ENCODE measurements at places on chromosomes 1 and 21.
A peak's percentile ranks its signal among the peaks of the same experiment; 100 is the strongest.

GRCh38 chr1:63023171-63023570 is 239.2 kb downstream of the ATG4C start:
- H3K27me3 ChIP-seq, result no peaks in the 10 kb centered on the region
- no peaks in the 10 kb centered on the region for H3K4me1 ChIP-seq
- H3K4me3 ChIP-seq, result no peak overlapping the region
- no peaks in the 10 kb centered on the region for H3K36me3 ChIP-seq
- H3K27ac ChIP-seq, result no peak overlapping the region
- DNase-seq, result no peak

- H3K27ac ChIP-seq, result no peak overlapping the region
- DNase-seq, result no peak
- peaks cover 71% of the 10 kb centered on the region for H3K4me1 ChIP-seq
- no peak overlapping the region for H3K4me3 ChIP-seq
- peaks cover 5% of the 10 kb centered on the region for H3K36me3 ChIP-seq
- H3K27me3 ChIP-seq, result no peaks in the 10 kb centered on the region
Observed at GRCh38 chr1:168504064-168504837, 39.5 kb downstream of the XCL2 start.

- H3K4me1 ChIP-seq, result peaks cover 4% of the 10 kb centered on the region
- no peak overlapping the region for H3K4me3 ChIP-seq
- H3K27me3 ChIP-seq, result peaks cover 31% of the 10 kb centered on the region
- no peaks in the 10 kb centered on the region for H3K36me3 ChIP-seq
Observed at GRCh38 chr1:31531177-31531999, 44.9 kb upstream of the TINAGL1 start.

- peaks cover 2% of the 10 kb centered on the region for H3K4me1 ChIP-seq
- no peak overlapping the region for H3K27ac ChIP-seq
Observed at GRCh38 chr1:31596737-31597097, 20.4 kb downstream of the TINAGL1 start.

GRCh38 chr1:83978056-83978455 is 20.9 kb downstream of the TTLL7 start:
- no peak for DNase-seq
- H3K36me3 ChIP-seq, result no peaks in the 10 kb centered on the region
- peaks cover 2% of the 10 kb centered on the region for H3K27me3 ChIP-seq
- H3K4me3 ChIP-seq, result no peak overlapping the region
- H3K4me1 ChIP-seq, result no peaks in the 10 kb centered on the region
- no peak overlapping the region for H3K27ac ChIP-seq

- peak overlapping the region; percentile 79 for H3K27ac ChIP-seq
- H3K36me3 ChIP-seq, result peaks cover 15% of the 10 kb centered on the region
- H3K4me3 ChIP-seq, result peak overlapping the region; percentile 87
- H3K4me1 ChIP-seq, result peaks cover 37% of the 10 kb centered on the region
Observed at GRCh38 chr1:184755226-184756065, 788 bp upstream of the EDEM3 start.

DNA sequence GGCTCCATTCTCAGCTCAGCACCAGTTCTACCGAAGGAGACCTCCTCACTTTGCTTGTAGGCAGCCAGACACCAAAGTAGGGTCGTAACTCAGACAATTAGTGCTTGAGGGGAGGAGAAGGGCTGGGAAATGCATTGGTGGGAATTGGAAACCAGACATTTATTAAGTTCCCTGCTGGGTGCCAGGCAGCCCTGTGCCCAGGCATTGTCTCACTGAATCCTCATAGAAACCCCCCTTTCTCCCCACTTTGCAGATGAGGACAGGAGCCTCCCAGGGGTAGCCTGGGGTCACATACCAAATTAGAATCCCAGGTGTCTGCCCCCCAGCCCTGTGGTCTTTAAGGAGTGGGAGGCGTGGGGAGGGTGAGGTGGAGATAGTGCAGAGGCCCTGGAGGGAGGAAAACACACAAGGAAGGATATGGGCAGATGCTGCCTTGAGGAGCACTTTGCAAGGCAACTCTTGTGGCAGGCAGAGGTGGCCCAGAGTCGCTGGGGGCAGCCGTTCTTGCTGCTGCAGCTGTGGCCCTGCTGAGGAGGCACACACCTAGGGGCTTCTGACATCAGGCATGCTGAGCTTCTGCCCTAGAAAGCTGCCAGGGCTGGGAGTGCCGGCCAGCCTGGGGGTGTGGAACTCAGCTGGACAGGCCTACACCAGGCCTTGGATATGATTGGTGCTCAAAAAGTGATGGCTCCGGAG is 29.4 kb downstream of the CDK18 start:
- no peak overlapping the region for H3K4me3 ChIP-seq
- DNase-seq, result no peak
- no peaks in the 10 kb centered on the region for H3K36me3 ChIP-seq
- H3K27me3 ChIP-seq, result peaks cover 11% of the 10 kb centered on the region
- peaks cover 10% of the 10 kb centered on the region for H3K4me1 ChIP-seq

DNA sequence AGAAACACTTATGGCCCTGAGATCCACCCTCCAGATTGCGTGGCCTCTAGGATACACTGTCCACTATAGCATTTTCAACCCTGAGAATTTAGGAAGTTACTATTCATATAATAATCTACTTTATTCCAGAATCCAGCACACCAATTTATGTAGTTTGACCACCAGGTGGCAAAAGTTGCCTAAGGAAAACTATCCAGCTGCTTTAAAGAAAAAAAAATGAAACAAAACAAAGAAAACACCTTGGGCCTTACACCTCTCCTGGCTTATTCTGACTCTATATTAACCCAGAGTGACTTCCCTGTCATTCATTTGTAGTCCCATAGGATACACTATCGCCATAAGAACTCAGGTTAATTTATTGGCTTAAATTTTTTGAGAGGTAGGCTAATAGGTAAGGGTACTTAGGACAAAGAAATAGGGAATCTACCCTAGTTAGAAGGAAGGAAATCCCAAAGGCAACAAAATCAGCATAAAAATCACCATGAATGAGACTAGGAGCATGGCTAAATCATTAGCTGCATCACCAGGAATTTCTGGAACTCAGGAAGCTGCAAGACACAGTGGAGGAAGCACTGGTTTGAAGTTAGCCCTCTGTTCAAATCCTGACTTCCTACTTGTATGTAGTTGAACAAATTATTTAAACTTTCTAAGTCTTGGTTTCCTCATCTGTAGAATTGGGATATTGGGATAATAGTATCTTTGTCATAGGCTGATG is 107.5 kb downstream of the SPAG17 start:
- no peaks in the 10 kb centered on the region for H3K36me3 ChIP-seq
- DNase-seq, result no peak
- H3K4me1 ChIP-seq, result peaks cover 8% of the 10 kb centered on the region
- peaks cover 13% of the 10 kb centered on the region for H3K27me3 ChIP-seq
- H3K4me3 ChIP-seq, result no peak overlapping the region

GRCh38 chr21:17797967-17798366 is 21.2 kb downstream of the C21orf91 start:
- peaks cover 41% of the 10 kb centered on the region for H3K4me1 ChIP-seq
- no peak for DNase-seq
- peaks cover 68% of the 10 kb centered on the region for H3K36me3 ChIP-seq
- H3K27me3 ChIP-seq, result no peaks in the 10 kb centered on the region

DNA sequence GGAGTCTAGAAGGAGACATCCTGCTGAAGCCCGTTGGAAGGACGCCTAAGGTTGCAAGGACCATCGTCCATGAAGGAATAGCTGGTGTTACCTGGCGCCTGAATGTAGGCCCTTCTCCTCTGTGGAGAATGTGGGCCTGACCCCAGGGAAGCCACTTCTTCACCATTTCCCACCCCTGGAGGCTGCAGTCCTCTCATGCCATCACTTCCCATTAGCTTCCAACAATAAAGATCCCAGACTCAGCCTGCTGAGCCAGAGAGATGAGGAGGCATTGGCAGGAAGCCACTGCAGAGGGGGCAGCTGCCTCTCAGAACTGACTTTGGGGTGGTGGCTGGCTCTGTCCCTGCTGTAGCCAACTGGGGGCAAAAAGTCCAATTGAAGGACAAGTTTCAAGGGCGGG is 21.3 kb upstream of the KCNE2 start:
- no peak overlapping the region for H3K27ac ChIP-seq
- no peak overlapping the region for H3K4me3 ChIP-seq
- peaks cover 20% of the 10 kb centered on the region for H3K4me1 ChIP-seq
- no peak for DNase-seq
- no peaks in the 10 kb centered on the region for H3K36me3 ChIP-seq
- H3K27me3 ChIP-seq, result peaks cover 3% of the 10 kb centered on the region

DNA sequence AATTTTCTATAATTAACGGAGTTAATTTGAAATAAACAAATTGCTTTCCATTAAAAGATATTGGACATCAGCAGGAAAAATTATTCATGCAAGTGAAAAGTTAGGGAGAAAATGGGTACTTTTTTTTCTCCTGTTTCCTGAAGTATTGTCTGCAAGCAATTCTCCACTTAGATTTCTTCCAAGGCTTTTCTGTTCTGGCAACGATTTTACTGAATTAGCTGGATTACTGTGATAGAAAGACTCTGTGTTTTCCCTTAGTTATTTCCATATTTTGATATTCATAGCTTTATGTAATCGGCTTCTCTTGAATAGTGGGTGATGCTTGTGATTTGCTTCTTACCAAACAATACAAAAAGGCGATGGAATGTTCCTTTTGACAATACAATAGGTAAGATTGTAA is 1333.9 kb downstream of the AMY1C start:
- no peaks in the 10 kb centered on the region for H3K36me3 ChIP-seq
- no peak for DNase-seq
- no peak overlapping the region for H3K4me3 ChIP-seq
- no peak overlapping the region for H3K27ac ChIP-seq
- no peaks in the 10 kb centered on the region for H3K27me3 ChIP-seq
- no peaks in the 10 kb centered on the region for H3K4me1 ChIP-seq

DNA sequence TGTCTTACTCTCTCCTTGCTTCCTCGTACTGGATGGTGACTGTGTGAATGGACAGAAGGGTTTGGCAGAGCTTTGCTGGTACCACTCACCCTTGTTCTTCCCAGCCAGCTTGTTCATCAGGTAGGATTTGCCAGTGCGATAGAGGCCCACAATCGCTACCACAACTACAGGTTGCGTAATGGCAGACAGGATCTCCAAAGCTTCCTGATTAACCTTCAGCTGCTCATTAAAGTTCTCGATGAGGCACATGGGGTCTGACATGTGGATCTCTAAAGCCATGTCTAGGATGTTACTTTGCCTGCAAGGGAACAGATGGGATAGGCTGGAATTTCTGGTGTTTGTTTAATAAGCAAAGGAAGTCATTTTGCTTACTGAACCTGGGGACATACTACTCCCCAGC is 3.4 kb downstream of the GBP5 start:
- peaks cover 62% of the 10 kb centered on the region for H3K4me1 ChIP-seq
- peaks cover 67% of the 10 kb centered on the region for H3K36me3 ChIP-seq
- H3K27ac ChIP-seq, result peak overlapping the region; percentile 22
- H3K27me3 ChIP-seq, result no peaks in the 10 kb centered on the region
- no peak for DNase-seq

GRCh38 chr1:3365523-3366125 is 88.8 kb upstream of the ARHGEF16 start:
- peaks cover 2% of the 10 kb centered on the region for H3K27me3 ChIP-seq
- no peaks in the 10 kb centered on the region for H3K4me1 ChIP-seq
- no peak overlapping the region for H3K4me3 ChIP-seq

DNA sequence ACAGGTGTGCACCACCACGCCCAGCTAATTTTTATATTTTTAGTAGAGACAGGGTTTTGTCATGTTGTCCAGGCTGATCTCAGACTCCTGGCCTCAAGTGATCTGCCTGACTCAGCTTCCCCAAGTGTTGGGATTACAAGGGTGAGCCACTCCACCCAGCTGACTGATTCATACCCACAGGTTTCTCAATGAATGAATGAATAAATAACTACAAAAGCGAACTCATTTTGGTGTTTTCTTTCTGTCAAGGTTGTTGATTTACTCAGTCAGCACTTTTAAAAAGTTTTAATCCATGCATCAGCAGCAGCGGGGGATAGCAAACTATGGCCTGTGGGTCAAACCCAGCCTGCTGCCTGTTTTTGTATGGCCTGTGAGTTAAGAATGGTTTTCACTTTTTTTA is 217.5 kb downstream of the FAF1 start:
- H3K27me3 ChIP-seq, result no peaks in the 10 kb centered on the region
- no peak overlapping the region for H3K27ac ChIP-seq
- H3K4me3 ChIP-seq, result no peak overlapping the region
- no peak for DNase-seq

GRCh38 chr1:248714248-248714647 is 11.7 kb upstream of the OR14I1 start:
- H3K36me3 ChIP-seq, result no peaks in the 10 kb centered on the region
- no peak overlapping the region for H3K27ac ChIP-seq
- H3K4me1 ChIP-seq, result no peaks in the 10 kb centered on the region
- DNase-seq, result no peak

GRCh38 chr1:84998642-84999280 is 1.8 kb upstream of the MCOLN2 start:
- peaks cover 31% of the 10 kb centered on the region for H3K27me3 ChIP-seq
- H3K27ac ChIP-seq, result peak overlapping the region; percentile 30
- H3K4me3 ChIP-seq, result peak overlapping the region; percentile 94
- peak; percentile 25 for DNase-seq

GRCh38 chr1:247681288-247681897 is 1.9 kb upstream of the OR13G1 start:
- H3K27ac ChIP-seq, result no peak overlapping the region
- no peaks in the 10 kb centered on the region for H3K27me3 ChIP-seq
- DNase-seq, result peak; percentile 9
- no peaks in the 10 kb centered on the region for H3K4me1 ChIP-seq

GRCh38 chr1:184319879-184320278 is 67.0 kb upstream of the C1orf21 start:
- no peaks in the 10 kb centered on the region for H3K4me1 ChIP-seq
- H3K4me3 ChIP-seq, result no peak overlapping the region
- H3K27me3 ChIP-seq, result peaks cover 19% of the 10 kb centered on the region
- H3K36me3 ChIP-seq, result no peaks in the 10 kb centered on the region
- no peak overlapping the region for H3K27ac ChIP-seq
- DNase-seq, result no peak

DNA sequence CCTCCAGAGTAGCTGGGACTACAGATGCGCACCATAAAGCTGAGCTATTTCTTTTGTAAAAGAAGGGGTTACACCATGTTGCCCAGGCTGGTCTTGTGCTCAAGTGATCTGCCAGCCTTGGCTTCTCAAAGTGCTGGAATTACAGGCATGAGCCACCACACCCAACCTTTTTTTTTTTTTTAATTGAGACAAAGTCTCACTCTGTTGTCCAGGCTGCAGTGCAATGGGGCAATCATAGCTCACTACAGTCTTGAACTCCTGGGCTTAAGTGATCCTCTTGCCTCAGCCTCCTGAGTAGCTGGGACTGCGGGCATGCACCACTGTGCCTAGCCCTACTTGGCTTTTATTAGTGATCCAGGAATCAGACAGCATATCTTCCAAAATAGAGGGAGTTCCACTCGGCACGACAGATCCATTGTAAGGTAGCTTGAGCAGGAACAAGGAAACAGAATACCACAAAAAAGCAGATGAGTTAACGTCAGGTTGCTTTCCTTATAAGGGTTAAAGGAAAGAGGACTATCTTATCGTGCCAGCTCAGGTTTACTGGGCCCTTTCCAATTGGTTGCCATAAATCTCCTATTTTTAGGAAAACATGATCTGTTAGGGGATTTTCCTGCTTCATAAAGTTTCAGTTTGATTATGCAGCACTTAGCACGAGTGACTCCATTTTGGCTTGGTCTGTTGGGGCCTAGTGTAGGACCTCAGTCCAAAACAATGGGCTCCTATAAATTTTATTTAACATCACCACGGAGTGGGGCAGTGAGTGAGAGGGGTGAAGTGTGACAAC is 45.2 kb downstream of the NENF start:
- H3K36me3 ChIP-seq, result no peaks in the 10 kb centered on the region
- no peak overlapping the region for H3K4me3 ChIP-seq
- peaks cover 10% of the 10 kb centered on the region for H3K4me1 ChIP-seq
- peaks cover 17% of the 10 kb centered on the region for H3K27me3 ChIP-seq
- DNase-seq, result no peak
- H3K27ac ChIP-seq, result no peak overlapping the region
